Femur (tissue), 1 donor: ENCODE measurements at places on chromosomes 3 and 15.

GRCh38 chr3:115616461-115616860 is 6.8 kb upstream of the GAP43 start:
- DNase-seq: no peak

DNA sequence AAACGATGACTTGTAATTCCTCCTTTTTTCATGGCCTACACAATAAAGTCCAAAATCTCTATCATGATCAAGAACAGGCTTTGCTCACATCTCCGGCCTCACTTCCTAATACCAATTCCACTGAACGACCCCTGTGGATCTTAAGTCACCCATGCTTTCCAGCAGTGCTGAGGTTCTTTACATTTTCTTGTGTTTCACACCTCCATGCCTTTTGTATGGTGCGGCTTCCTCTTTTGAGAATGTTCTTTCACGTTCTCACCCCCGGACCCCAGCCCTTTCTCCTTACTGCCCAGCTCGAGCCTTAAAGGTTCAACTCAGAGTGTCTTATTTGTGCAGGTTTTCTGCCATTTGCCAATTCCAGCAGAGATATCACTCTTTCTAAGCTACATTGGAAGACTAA is 70.1 kb downstream of the CSNK1G1 start:
- no peak for DNase-seq

- no peak for DNase-seq
These were observed 59.6 kb downstream of the RNF13 start for GRCh38 chr3:149872589-149872988.

GRCh38 chr3:4849136-4849535 is 130.1 kb upstream of the BHLHE40 start:
- DNase-seq: no peak

DNA sequence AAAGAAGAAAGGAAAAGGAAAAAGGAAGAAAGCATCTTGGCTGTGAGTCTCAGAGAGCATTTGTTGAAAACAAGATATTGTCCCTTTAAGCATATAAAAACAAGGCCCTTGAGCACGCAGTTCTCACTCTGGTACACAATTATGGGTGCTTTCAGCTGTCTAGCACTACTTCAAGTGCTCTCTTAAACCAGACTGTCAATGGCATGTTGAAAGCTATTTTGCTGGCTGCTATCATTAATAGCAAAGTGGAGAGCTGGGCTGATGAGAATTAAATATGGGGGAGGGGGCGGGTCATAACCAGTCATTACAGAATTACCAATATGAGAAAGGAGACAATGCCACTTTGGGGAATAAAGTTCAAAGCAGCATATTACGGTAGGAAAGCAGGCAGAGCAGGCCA is 9.3 kb downstream of the TLE3 start:
- no peak for DNase-seq

GRCh38 chr3:53545310-53545995 is 51.0 kb downstream of the CACNA1D start:
- DNase-seq: no peak

DNA sequence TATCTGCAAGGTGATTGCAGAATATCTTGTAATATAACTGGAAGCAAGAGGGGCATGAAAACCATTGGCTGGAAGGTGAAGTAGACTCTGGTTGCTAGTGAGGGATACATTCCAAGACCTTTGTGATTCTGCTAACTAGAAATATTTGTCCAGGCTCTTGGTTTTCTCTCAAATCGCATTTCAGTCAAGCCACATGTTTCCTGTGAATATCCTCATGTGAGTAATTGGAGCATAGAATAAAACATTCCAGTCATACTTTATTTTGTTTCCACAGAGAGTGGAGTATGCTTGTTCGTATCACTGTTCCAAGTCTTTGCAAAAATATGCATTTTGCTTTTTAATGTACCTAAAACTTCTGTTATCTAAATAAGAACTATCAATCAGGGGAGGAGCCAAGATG is 850.0 kb downstream of the EPHA3 start:
- DNase-seq: no peak

DNA sequence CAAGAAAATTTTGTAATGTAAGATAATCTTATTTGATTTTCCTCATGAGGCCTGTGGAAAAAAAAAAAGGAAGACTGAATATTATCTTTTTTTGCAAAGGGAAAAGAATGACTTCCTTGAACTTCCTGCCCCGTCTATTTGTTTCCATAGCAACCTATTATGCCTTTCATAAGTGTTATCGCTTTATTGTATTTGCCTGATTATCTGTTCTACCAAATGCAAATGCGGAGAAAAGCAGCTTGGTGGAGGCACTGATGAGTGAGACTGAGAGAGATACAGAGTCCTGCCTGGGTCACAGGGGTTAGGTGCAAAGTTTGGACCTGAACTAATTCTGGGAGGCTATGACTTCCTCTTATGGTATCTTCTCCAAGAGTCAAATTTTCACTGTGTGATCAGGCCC is 334.0 kb upstream of the KCNMB2 start:
- no peak for DNase-seq

DNA sequence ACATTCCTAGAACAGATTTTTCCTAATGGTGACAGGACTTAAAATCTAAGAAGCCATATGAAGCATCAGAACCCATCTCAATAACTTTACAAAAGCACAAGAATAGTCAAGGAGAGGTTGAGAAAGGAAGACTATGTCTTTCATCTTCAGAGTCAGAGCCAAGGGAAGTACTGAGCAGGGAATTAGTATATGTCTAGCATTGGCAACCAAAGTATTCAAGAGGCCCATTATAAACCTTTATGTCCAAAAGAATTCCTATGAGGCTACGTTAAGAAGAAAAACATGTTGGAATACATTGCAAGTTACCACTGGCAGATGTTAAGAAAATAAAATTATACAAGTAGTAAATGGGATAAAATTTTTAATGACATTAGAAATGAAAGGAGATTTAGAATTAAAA is 150.5 kb downstream of the MAGI1 start:
- DNase-seq: no peak

GRCh38 chr3:106457281-106458180 is 588.7 kb upstream of the CBLB start:
- DNase-seq: peak; percentile 32

DNA sequence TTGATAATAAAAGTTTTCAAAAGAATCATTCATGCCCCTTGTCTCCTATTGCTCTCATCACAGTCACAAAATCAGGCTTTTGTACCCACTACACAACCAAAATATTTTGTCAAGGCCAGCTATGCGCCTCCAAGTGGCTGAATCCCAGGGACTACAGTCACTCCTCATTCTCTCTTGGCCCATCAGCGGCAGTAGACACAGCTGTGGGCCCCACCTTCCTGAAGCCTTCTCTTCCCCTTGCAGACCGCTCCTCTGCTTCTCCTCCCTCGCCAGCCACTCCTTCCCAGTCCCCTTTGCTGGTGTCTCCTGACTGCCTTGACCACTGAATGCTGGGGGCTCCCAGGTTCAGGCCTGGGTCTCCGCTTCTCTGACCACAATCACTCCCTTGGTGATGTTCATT is 52.1 kb downstream of the LSM3 start:
- DNase-seq: no peak

DNA sequence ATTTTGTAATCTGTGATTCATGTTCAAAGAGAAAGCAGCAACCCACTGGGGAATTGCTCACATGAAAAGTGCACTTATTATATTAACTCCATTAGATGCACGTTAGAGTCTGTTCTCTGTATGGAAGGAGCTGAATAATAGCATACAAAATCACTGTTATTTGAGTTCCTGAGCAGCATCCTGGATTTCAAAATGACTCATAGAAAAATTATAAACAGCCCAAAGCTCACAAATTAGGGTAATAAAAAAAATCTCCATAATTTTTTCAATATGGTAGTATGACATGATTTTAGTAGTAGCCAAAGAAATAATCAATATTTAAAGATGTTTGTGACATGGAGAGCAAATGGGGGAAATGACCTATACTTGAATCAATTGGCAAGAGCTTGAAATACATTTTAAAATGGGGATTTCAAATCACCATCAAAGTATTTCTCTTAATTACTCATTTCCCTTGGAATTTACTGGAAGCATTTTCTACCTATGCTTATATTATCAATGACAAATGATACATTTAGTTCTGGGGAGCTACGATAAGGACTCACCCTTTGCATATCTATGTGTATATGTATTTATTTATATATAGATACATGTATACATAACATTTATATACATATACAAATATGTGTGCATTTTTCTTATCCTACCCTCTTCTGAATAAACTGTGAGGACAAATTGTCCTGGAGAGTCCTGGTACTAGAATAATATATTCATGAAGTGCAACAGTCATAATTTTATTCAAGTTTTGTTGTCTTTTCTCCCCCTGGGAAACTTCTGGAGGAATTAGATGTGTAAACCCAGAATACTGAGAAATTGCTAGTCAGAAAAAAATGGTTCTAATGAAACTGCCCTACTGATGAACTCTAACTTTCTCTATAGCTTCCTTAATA is 116.3 kb downstream of the RPL22L1 start:
- DNase-seq: no peak

DNA sequence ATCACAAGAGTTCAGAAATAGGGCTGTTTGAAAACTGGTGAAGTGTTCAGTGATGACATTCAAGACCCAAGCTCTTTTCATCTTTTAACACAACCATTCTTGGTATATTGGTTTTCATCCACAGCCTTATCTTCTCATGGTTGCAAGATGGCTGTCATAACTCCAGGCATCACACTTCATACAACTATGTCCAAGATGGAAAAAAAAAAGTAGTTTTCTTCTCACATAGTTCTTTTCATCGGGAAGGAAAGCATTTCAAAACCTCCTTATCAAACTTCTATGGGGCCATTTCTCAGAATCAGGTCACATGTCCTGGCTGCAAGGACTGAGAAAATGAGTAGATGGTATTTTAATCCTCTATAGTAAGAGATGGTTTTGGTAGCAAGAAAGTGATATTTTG is 21.1 kb upstream of the MFSD1 start:
- no peak for DNase-seq

DNA sequence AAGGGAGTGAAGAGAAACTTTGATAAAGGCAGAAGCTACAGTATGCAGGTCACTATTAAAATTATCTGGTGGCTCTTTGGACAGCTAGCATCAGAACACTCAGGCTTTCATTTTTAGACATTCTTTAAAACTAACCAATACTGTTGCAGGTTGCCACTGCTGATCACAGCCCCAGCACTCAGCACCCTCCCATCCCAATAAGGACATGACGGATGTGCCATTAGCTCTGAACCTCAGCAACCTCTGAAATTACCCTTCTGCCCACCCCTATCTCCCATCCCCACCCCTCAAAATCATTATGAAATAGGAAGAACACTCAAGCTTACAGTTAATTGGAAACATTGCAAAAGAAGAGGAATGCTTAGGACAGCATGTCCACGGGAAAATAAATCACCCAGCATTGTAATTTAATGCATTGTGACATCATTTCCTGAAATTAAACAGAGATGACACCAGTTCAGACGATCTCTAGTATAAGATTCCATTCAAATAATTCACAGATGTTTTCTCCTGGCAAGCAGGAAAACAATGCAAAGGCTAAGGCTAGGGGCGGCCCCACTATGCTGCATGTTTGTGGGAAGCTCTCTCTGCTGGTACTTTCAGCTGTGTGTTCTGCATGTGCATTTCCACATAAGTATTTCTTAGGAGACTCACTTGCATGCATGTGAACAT is 71.6 kb downstream of the MEIS2 start:
- DNase-seq: no peak

GRCh38 chr15:95761501-95762165 is 568.9 kb upstream of the NR2F2 start:
- DNase-seq: no peak

DNA sequence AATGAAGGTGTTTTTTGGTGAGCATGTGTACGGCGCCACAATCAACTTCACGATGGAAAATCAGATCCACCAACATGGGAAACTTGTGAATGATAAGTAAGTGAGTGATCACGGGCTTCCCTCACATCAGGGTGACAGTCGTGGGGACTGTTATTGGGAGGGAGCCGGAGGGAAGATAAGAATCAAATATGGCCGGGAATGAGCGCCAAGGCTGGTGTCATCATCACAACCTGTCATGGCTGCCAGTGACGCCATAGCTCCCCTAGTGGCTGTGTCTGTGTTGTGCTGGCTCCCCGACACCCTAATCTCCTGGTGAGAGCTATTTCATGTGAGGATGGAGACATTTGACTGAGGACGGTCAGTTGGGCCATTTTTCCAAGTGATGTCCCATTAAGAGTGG is 168.5 kb downstream of the SV2B start:
- no peak for DNase-seq

DNA sequence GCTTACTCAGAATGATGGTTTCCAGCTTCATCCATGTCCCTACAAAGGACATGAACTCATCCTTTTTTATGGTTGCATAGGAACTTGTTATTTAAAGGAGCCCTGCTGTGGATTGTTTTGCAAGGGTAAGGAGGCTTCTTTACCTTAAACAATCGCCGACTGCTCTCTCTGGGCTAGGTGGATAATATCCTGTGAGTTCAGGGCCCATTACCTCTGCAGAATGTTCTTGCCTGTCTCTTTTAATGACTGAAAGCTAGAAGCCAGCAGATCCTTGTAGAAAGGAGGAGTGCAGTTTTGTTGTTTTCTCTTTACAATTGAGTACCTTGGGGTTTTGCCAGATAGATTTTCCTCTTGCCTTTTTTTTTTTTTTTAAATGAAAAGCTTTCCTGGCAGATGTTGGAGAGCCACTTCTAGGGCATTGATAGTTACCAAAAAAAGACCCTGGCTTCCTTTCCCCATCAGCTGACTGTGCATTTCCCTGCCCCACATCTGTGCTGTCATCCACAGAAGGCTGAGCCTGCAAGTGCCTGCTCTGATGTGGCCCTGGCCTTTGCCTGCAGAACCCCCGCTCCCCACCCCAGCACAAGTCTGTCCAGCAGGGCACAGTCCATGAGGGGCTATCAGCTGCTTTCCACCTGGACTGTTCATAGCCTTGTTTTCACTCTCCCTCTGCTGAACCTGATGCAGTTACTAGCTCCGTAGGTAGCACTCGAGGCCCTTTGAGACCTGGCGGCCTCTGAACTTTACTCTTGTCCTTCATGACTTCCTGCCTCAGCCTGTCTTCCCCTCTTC is 113.1 kb downstream of the CHCHD6 start:
- DNase-seq: no peak

DNA sequence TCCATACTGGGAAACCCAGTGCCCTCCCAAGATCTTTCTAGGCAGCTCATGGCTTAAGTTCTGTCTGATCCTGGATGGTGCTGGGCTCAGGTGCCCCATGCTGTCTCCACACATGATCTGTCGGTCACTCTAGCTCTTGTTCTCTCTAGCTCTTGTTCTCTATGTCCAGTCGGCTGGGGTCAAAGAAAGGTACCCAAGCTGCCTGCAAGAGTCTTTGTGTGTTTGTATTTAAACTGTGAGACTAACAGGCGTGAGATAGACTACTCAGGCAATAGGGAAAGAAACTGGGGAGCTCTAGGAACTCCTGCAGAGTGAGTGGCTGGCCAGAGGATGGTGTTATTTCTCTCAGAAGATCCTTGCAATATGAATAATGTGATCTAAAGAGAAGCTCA is 40.2 kb downstream of the GPR156 start:
- no peak for DNase-seq
